ENCODE measurements at places on chromosomes 1 and 21. TPM values are rescaled to one million over a fixed set of nuclear protein-coding genes. Genes with fewer than 3 reads are reported as not detected.
A peak's percentile ranks its signal among the peaks of the same experiment; 100 is the strongest.

- no peak overlapping the region for H3K4me3 ChIP-seq
- H3K27ac ChIP-seq, result no peak overlapping the region
- DNase-seq, result no peak
- no peaks in the 10 kb centered on the region for H3K36me3 ChIP-seq
Observed at GRCh38 chr1:91556556-91556955, 55.9 kb downstream of the CDC7 start.

DNA sequence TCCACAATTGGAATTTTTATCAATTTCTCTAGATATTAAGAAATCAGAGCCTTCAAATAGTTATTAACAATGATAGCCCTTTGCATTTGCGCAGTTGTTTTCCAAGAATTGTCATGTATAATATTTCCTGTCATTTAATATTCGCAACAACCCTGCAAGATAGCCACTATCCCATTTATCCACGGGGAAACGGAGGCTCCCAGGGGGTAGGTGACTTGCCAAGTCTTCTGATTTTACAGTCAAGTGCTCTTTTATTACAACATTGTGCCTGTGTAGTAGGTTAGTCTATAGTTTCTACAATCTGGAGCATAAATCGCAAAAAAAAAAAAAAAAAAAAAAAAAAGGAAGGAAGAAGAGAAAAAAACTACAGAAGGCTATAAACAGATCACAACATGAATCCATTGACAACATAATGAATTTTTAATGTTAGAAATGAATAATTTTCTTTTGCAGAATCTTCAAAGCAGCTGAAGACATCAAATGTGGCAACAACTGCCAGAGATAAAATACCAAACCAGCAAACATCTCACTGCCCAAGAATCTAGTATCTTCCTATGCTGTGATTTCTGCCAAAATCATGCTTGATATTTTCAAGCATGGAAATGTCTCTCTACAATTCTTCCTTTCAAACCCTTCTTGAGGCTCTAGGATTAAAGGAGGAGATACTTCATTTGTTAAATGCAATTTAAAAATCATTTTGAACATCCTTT, 125.5 kb downstream of the PTPN14 start:
- H3K27me3 ChIP-seq, result no peaks in the 10 kb centered on the region
- H3K4me3 ChIP-seq, result no peak overlapping the region
- H3K27ac ChIP-seq, result no peak overlapping the region
- no peaks in the 10 kb centered on the region for H3K4me1 ChIP-seq

- H3K4me1 ChIP-seq, result no peaks in the 10 kb centered on the region
- H3K36me3 ChIP-seq, result no peaks in the 10 kb centered on the region
- no peaks in the 10 kb centered on the region for H3K27me3 ChIP-seq
Observed at GRCh38 chr1:179599623-179600249, 8.1 kb downstream of the TDRD5 start.

GRCh38 chr1:232617237-232617636, 12.7 kb downstream of the SIPA1L2 start:
- DNase-seq, result no peak
- no peaks in the 10 kb centered on the region for H3K36me3 ChIP-seq
- H3K27me3 ChIP-seq, result no peaks in the 10 kb centered on the region
- no peak overlapping the region for H3K27ac ChIP-seq

GRCh38 chr21:32991361-32991760, 34.4 kb upstream of the OLIG2 start:
- DNase-seq, result no peak
- H3K4me1 ChIP-seq, result no peaks in the 10 kb centered on the region
- H3K27ac ChIP-seq, result no peak overlapping the region
- no peaks in the 10 kb centered on the region for H3K36me3 ChIP-seq
- H3K4me3 ChIP-seq, result no peak overlapping the region
- H3K27me3 ChIP-seq, result no peaks in the 10 kb centered on the region

DNA sequence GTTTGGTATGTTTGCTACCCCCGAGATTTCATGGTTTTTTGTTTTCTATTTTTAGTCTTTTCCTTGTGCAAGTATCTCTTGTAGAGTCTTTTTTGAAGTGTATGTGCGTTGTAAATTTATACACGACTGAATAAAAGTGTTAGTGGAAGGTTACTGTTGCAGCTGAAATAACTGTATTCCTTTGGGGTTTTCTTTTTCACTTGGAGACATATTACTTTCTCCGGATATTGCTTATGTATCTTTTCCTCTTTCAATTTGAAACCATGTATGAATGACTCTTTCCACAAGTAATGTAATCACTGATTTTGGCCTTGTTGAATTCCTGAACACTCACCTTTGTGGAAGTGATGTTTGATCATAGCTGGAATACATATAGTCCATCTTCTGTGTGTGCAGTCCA, 956 bp downstream of the URB2 start:
- peak overlapping the region; percentile 81 for H3K4me3 ChIP-seq
- no peak for DNase-seq
- H3K27ac ChIP-seq, result no peak overlapping the region
- H3K27me3 ChIP-seq, result no peaks in the 10 kb centered on the region

DNA sequence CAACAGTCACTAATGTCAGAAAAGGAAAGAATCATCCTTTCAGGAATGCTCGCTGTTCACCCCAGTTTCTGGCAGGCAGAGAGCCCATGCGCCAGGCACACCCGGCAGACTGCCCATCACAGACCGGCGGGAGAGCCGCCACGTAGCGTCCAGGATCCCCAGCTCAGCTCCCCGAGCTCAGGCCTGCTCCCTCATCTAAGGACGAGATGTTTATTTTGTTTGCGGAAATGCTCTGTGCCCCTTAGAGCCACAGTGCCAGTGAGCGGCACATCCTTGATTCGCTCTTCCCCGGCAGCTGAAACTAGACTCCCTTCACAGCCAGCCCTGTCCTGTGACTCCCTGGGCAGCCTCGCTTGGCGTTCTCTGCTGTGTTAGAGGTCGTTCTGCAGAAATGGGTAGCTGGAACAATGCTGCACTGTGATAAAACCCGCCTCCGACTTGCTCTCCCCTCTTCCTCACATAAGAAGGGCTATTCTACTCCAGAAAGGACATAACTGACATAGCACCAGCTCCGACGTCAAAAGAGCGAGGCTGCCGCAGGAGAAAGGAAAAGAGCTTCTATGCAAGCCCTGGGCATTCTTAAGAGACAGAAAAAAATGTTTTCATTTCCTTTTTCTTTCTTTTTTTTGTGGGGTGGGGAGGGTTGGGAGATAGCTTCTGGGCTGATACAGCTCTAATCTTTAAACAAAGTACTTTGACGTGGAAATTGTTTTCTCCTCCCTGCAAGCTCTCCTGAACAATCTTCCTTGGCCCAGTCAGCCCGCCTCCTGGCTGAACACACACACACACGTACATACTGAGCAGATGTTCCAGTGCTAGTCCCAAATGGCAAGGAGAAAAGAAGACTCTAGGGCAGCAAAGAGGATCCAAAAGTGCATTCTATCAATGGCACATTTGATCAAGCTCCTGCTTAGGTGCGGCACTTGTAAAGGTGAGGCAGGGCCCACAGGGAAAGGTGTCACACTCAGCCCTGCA, 37.2 kb downstream of the MRAP start:
- peaks cover 7% of the 10 kb centered on the region for H3K4me1 ChIP-seq
- no peak for DNase-seq
- no peak overlapping the region for H3K27ac ChIP-seq

GRCh38 chr1:184507165-184507564, 120.3 kb downstream of the C1orf21 start:
- no peak for DNase-seq
- no peaks in the 10 kb centered on the region for H3K27me3 ChIP-seq
- no peaks in the 10 kb centered on the region for H3K36me3 ChIP-seq

- no peak for DNase-seq
- peaks cover 4% of the 10 kb centered on the region for H3K4me1 ChIP-seq
- H3K4me3 ChIP-seq, result no peak overlapping the region
- peaks cover 2% of the 10 kb centered on the region for H3K36me3 ChIP-seq
Observed at GRCh38 chr1:53195246-53196016, 1.2 kb upstream of the CPT2 start.

DNA sequence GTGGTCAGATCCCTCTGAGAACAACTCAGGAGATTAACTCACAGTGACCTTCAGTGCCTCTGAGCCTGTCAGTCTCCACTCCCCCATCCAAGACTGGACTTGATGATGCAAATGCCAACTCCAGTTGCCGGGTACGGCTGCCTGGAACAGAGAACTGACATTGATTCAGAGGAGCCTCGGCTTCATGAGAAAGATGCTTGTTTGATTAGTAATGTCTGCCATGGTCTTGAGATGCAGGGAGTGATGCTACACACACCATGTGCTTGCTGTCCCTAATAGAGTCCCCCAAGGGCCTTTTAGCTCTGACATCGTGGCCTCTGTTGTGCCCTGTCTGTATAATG, 51.8 kb upstream of the LRP8 start:
- no peak overlapping the region for H3K4me3 ChIP-seq
- DNase-seq, result no peak
- no peak overlapping the region for H3K27ac ChIP-seq
- no peaks in the 10 kb centered on the region for H3K36me3 ChIP-seq

DNA sequence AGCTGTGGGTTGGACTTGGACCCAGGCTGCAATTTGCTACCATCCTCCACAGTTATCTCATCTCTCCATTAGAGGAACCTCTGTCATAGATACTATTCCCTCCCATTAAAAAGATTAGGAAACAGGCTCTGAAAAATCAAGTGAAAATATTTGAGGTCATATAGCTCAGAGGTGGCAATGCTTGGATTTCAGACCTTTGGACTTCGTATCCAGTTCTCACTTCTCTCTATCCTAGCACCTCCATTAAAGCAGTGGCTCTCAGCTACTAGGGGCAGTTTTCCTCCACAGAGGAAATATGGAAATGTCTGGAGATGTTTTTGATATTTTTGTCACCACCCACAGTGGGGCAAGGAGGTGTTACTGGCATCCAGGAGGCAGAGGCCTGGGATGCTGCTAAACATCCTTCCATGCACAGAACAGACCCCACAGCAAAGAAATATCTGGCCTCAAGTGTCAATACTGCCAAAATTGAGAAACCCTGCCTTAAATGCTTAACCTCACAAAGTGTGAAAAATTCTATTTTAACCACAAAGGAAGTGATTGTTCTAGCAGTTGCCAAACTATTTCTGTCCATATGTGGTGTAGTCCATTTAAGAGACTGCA, 54.1 kb downstream of the C8A start:
- H3K27me3 ChIP-seq, result no peaks in the 10 kb centered on the region
- H3K36me3 ChIP-seq, result no peaks in the 10 kb centered on the region
- no peaks in the 10 kb centered on the region for H3K4me1 ChIP-seq
- no peak for DNase-seq

DNA sequence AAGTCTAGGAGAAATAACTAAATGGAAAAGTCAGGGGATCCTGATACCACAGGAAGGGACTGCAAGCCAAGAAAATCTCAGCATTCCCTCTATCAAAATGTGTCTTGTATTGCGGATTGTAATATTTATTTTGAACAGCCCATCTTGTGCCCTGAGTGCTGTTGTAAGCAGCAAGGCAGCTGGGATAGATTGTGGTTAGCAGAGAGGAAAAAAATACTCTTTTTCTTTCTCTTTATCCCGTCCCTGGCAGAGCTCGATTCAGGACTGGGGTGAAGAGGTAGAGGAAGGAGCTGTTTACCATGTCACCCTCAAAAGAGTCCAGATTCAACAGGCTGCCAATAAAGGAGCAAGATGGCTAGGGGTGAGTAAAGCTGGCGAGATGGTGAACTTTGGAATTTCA, 1.2 kb downstream of the RGL1 start:
- H3K4me3 ChIP-seq, result no peak overlapping the region
- H3K27ac ChIP-seq, result no peak overlapping the region
- H3K27me3 ChIP-seq, result peaks cover 13% of the 10 kb centered on the region
- DNase-seq, result no peak

DNA sequence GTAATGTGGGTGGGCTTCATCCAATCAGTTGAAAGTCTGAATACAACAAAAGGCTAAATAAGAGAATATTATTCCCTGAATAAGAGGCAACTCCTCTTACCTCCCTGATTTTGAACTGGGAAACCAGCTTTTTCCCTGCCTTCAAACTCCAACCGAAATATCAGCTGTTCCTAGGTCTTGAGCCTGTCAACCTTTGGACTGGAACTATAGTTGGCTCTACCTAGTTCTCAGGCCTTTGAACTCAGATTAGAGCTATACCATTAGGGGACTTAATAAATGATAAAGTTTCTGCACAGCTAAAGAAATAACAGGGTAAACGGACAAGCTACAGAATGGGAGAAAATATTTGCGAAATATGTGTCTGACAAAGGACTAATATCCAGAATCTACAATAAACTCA, 43.8 kb upstream of the BEND5 start:
- H3K27me3 ChIP-seq, result no peaks in the 10 kb centered on the region
- no peaks in the 10 kb centered on the region for H3K4me1 ChIP-seq
- no peaks in the 10 kb centered on the region for H3K36me3 ChIP-seq
- no peak overlapping the region for H3K4me3 ChIP-seq
- H3K27ac ChIP-seq, result no peak overlapping the region
- DNase-seq, result no peak

DNA sequence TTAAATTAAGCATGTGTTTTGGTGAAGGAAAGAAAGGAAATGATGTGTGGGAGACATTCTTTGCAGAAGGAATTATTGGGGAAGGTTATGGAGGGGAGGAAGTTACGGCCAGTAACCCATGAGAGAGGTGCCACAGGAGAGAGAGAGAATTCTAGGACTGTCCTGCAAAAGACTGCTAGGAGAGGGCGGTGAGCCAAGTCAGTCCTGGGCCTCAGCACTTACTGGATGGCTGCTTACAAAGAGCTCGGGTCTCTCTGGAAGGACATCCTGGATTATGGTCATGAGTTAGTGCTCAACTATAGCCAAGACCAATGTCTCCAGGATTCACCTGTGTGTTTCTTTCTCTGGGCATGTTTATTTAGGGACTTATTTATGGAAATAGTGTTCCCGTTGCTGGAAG, 74.4 kb upstream of the HSD17B7 start:
- no peaks in the 10 kb centered on the region for H3K36me3 ChIP-seq
- H3K4me3 ChIP-seq, result no peak overlapping the region
- no peaks in the 10 kb centered on the region for H3K27me3 ChIP-seq
- H3K27ac ChIP-seq, result no peak overlapping the region

DNA sequence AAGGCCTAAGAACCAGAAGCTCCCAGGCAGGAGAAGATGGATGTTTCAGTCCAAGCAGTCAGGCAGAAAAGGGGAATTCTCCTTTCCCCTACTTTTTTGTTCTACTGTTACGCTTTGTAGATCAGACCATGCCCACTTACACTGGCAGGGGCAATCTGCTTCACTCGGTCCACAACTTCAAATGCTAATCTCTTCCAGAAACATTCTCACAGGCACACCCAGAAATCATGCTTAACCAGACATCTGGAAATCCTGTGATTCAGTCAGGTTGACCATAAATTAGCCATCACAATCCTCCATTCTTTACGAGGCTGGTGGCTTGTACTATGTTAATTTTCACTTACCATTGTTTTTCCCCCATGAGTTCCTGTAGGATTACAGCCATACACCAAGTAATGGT, 23.8 kb upstream of the IL10 start:
- H3K4me3 ChIP-seq, result no peak overlapping the region
- H3K27ac ChIP-seq, result no peak overlapping the region
- no peaks in the 10 kb centered on the region for H3K27me3 ChIP-seq
- H3K4me1 ChIP-seq, result no peaks in the 10 kb centered on the region
- DNase-seq, result no peak
- no peaks in the 10 kb centered on the region for H3K36me3 ChIP-seq

- H3K4me1 ChIP-seq, result peaks cover 32% of the 10 kb centered on the region
- peaks cover 42% of the 10 kb centered on the region for H3K27me3 ChIP-seq
- DNase-seq, result peak; percentile 58
- no peak overlapping the region for H3K27ac ChIP-seq
- peak overlapping the region; percentile 14 for H3K4me3 ChIP-seq
Observed at GRCh38 chr1:170660281-170660713, 3.6 kb upstream of the PRRX1 start.

The UBE2U gene
- total RNA-seq, result not detected

The OR2L5 gene
- not detected for total RNA-seq

The SHCBP1L gene
- total RNA-seq, result not detected

The PRAMEF26 gene
- not detected for total RNA-seq
